Hematopoietic multipotent progenitor cell treated with erythropoietin and hydrocortisone succinate and interleukin-3 and kit ligand, for 15 days (in vitro differentiated cells): ENCODE measurements at places on chromosomes 1 and 21.

DNA sequence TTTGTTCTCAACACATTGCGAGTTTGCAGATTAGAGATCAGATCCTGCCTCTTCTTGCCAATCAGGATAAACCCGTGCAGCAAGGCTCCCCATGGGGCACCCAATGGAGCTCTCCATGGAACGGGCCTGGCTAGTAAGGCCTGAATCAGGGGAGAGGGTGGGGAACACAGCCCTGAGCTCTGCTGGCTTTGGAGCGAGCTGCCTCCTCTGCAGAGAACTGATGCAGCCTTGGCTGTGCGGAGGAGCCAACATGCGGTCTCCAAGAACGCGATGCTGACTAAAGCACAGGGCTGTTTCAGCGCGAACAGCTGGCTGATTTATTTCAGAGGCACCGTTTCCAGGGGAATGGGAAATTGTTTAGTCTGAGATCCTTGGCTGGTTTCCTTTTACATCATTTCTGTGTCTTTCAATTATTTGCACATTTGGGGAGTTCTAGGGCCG lies 139.7 kb downstream of the TSEN15 start:
- no peak for DNase-seq

DNA sequence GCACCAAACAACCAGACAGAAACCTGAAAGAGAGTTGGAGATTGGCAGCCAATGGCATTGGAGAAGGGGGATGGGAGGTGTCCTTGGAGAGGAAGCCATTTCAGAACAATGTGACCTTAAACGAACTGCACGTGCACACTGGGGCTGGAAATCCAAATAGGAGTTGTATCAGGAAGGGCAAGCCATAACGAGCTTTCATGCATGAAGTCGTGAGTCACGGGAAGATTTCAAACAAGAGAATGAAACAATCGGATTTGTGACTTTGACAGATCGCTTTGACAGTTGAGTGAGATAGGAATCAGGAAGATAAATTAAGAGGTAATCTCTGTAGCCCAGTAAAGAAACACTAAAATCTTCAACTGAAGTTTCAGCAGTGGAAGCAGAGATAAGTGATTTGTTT lies 445.8 kb upstream of the ZP4 start:
- DNase-seq = no peak

- DNase-seq = no peak
Observed at GRCh38 chr1:111251570-111251969, 24.1 kb downstream of the CHI3L2 start.

GRCh38 chr1:113194846-113195830 lies 122.1 kb downstream of the LRIG2 start:
- DNase-seq = no peak

DNA sequence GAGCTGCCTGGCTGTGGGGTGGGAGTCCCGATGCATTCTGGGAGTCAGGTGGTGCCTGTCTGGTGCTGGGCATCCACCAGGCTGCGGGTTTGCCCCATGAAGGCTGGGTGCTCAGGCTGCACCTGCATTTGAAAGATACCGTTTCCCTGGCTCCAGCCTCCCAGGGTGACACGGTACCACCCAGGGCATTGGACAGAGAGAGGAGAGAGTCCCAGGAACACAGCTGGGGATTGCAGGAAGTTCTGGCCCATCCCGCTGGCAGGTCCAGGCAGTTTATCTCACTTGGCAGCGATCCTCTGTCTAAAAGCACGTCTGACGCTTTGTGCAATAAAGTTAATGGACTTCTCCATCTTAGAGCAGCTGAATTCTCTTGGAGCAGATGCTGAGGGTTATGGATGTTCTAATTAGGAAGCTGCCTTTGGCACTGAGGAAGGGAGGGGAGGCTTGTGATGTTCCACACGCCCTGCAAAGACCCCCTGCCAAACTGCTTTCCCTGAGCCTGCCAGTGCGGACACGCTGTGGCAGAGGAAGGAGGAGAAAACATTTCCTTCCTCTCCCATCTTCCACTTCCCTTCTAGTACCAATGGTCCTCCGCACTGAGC lies 246.9 kb downstream of the GRIK3 start:
- DNase-seq = no peak

GRCh38 chr1:90114521-90115141 lies 119.7 kb downstream of the ZNF326 start:
- peak; percentile 30 for DNase-seq

- DNase-seq = no peak
Observed at GRCh38 chr1:96080925-96081324, 640.7 kb upstream of the PTBP2 start.

GRCh38 chr21:44966135-44967081 lies 26.6 kb downstream of the SLX9 start:
- DNase-seq = peak; percentile 32

DNA sequence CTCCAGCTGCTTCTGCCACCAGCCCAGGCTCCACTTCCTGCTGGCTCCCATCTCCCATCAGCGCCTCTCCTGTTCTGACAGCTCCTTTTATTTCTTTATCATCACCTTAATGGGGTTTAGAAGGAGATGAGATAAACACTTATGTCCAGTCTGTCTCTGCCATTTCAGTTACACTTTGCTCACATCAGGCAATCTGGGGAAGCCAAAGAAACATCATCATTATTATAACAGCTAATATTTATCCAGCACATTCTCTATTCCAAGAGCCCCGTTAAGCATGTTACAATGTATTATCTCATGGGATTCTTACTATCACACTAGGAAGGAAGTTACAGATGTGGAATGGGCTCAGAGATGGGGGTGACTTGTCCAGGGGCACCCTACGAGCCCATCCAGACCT lies 31.2 kb downstream of the DMRTB1 start:
- no peak for DNase-seq
